ENCODE measurements at places on chromosomes 12 and 14. TPM values are rescaled to one million over a fixed set of nuclear protein-coding genes. Genes with fewer than 3 reads are reported as not detected.

DNA sequence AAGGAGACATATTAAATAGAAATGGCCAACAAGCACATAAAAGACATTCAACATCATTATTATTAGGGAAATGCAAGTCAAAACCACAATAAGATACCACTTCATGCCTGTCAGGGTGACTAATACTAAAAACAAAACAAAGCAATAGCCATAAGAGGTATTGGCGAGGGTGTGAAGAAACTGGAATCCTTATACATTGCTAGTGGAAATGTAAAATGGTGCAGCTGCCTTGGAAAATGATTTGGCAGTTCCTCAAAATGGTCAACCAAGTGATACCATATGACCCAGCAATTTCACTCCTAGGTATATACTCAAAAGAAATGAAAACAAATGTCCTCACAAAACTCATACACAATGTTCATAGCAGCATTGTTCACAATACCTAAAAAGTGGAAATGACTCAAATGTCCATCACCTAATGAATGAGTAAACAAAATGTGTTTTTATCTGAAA is 27.0 kb downstream of the GPR135 start:
- no peak for DNase-seq
- H3K27me3 ChIP-seq, result no peaks in the 10 kb centered on the region
- H3K4me3 ChIP-seq, result no peak overlapping the region
- H3K4me1 ChIP-seq, result no peaks in the 10 kb centered on the region
- no peak overlapping the region for H3K27ac ChIP-seq

GRCh38 chr14:33068626-33069025 is 129.9 kb downstream of the NPAS3 start:
- no peak overlapping the region for H3K27ac ChIP-seq
- no peak overlapping the region for H3K4me3 ChIP-seq
- no peaks in the 10 kb centered on the region for H3K27me3 ChIP-seq
- DNase-seq, result no peak

- H3K36me3 ChIP-seq, result no peaks in the 10 kb centered on the region
- no peaks in the 10 kb centered on the region for H3K27me3 ChIP-seq
- peaks cover 31% of the 10 kb centered on the region for H3K4me1 ChIP-seq
- no peak for DNase-seq
- peak overlapping the region; percentile 76 for H3K27ac ChIP-seq
Observed at GRCh38 chr12:107493135-107493494, 192.5 kb upstream of the PWP1 start.

- no peaks in the 10 kb centered on the region for H3K27me3 ChIP-seq
- no peaks in the 10 kb centered on the region for H3K36me3 ChIP-seq
- DNase-seq, result no peak
- H3K4me1 ChIP-seq, result no peaks in the 10 kb centered on the region
- no peak overlapping the region for H3K27ac ChIP-seq
Observed at GRCh38 chr14:84535976-84536375, 994.0 kb upstream of the FLRT2 start.

- peaks cover 16% of the 10 kb centered on the region for H3K4me1 ChIP-seq
- DNase-seq, result peak; percentile 16
Observed at GRCh38 chr14:94123868-94124267, 5.5 kb downstream of the IFI27L2 start.

Gene ASPG
- total RNA-seq, result not detected

Gene GALNT6
- 0.87 TPM for total RNA-seq

Gene AQP6
- 0.51 TPM for total RNA-seq

Gene KERA
- not detected for total RNA-seq

Measured in HepG2 (cell line).